ENCODE measurements at places on chromosomes 7 and 10.

GRCh38 chr7:128831178-128831993 is 1.2 kb downstream of the FLNC start:
- peak; percentile 48 for DNase-seq

DNA sequence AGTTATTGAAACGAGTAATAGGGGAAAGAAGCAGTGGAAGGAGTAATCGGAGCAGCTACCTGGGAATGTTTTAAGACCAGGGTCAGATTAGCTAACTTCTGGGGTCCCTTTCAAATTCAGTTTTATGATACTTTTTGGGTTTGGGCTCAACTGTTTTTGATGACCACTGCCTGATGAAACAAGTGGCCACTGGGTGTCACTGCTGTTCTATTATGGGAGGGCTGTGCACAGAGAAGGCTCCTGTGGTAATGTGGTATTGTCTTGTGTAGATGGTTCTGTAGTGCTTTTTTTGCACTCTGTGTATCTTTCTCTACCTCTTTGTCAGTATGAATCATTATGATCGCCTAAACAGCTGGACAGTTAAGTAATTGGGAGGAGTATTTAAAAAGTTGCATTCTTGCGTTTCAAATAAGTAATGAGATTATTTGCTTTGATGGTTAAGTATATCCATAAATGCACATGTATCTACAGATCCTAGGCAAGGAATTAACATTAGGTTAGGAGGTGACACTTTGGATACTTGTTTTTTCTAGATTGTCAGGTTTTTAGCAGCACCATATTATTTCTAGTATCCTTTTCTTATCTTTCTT is 128.4 kb downstream of the ABCA13 start:
- peak; percentile 42 for DNase-seq

DNA sequence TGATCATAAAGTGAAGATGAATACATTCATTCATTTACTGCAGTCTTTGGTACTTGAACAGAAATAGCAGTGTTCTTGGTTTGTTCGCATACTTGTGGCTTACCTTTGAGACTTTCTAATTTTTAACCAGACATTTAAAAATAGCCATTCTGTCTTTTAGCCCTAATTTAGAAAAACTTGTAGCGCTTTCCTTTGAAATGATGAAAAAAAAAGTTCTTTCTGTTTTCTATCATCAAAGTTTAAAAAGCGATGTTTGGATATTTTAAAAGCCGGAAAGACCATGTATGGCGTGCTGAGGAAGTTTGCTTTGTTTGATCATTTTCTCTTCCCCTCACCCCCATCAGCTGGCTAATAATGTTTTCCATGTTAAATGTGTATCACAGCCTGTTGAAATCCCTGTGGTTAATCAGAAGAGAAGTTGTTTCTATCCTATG is 116.3 kb downstream of the CUX1 start:
- DNase-seq, result no peak

DNA sequence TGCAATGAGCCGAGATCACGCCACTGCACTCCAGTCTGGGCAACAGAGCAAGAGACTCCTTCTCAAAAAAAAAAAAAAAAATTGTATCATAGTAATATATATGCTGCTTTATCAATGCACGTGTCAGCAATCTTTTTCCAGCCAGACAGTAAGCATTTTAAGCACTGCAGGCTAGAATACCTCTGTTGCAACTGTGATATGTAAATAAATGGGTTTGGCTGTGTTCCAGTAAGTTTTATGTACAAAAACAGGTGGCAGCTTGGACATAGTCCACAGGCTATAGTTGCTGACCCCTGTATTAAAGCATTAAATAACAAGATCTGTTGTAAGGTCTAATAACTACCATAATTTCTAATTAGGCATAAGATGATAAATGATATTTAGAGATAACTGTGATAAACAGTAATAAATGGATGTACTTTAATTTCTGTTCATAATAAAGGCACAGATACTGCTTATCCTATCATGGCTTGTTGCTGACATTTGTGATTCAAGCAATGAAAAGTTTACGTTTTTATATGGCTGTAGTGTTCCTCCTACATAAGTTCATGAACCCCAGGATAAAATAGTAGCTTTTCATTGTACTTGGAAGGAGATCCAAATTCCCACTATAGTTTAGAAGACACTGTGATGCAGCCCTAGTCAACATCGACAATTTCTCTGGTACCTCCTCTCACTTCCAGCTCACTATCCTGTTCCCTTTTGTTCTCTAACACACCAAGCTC is 161.4 kb downstream of the ELMO1 start:
- no peak for DNase-seq

DNA sequence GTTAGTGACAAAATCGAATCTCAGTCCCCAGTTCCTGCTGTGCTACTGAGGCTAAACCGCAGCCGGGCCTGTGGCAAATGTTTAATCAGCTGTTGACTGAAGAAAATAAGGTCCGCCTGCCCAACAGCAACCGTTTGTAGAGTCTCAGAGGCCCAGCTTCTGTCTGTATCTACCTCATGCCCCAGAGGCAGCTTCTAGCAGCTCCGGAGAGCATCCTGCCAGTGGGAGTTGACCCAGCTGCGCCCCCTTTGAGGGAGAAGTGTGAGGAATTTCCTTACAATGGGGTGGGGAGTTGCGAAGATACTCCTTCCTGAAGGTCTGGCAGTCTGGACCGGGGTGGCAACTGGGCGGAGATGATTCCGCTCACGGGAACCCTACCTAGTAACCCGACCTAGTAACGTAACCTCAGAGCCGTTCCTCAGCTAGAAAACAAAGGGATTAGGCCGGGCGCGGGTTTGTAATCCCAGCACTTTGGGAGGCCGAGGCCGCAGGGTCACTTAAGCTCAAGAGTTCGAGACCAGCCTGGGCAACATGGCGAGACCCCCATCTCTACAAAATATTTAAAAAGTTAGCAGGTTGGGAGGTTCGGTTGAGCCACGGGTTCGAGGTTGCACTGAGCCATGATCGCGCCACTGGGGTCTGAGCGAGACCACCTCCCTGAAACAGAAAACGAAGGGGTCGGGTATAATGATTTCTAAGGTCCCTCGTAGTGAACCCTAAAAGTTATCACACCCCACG is 846 bp upstream of the ZNF775 start:
- DNase-seq, result peak; percentile 62

- no peak for DNase-seq
Observed at GRCh38 chr7:73995330-73995729, 32.6 kb upstream of the ELN start.

DNA sequence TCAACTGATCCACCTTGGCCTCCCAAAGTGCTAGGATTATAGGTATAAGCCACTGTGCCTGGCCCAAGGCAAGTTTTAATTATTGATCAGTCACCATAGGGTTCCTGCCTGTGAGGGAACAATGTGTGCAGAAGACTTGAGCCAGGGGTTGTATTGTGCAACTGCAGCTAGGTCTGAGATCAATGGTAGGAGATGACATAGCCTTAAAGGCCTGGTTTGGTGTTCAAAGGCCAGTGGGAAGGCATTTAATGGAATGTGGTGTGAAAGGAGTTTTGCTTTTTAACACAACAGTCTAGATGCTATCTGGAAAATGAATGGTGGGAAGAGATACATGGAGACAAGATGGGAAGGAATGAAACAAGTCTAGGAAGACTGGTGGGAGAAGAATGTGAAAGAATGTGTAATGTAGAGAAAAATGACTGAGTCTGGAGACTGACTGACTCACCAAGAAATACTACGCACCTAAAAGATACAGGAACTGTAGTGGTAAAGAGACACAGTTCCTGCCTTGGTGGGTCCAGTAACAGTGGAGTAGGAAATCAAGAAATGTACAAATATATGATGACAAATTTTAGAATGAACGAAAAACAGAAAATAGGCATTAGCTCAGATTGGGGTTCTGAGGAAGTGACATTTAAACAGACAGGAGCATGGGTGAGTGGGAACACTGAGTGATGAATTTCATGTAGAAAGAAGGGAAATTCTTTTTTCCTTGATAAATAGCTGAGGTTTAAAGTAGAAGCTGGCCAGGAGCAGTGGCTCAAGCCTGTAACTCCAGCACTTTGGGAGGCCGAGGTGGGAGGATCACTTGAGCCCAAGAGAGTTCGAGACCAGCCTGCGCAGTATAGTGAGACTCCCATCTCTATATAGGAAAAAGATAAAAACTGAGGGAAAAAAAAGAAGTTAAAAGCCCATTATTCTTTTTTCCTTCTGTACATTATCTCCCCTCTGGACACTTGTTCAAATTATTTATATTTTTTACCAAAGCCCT is 9.4 kb downstream of the HNRNPF start:
- DNase-seq, result no peak

DNA sequence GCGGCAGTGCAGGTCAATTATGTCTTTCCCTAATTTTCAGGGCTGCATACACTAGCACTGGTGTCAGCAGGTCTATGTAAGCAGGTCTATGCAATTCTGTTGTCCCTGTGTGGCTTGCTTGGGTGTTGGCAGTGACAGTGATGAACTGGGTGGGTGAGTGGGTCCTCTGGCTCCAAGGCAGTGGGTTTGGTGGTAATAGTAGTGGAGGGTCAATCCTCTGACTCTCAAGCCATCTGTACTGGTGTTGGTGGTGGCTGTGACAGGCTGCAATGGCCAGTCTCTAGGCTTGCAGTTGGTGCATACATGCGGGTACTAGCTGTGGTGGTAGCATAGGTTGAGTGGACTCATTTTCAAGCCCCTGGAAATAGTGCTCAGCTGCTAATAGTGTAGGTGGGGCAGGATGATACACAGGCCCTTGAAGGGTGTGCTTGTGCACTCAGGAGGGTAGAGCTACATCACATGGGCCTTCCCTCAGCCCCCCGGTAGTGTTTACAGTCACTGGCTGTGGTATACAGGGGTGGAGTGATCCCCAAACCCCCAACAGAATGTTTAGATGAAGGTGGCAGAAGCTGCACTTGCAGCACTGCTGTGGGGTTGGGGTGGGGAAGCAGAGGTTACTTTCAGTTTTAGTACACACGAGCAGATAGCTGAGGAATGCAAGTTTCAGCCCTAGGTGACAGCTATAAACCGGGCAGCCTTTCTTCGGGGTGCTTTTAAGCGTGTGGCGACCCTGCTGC is 331.3 kb downstream of the PCDH15 start:
- DNase-seq, result no peak

DNA sequence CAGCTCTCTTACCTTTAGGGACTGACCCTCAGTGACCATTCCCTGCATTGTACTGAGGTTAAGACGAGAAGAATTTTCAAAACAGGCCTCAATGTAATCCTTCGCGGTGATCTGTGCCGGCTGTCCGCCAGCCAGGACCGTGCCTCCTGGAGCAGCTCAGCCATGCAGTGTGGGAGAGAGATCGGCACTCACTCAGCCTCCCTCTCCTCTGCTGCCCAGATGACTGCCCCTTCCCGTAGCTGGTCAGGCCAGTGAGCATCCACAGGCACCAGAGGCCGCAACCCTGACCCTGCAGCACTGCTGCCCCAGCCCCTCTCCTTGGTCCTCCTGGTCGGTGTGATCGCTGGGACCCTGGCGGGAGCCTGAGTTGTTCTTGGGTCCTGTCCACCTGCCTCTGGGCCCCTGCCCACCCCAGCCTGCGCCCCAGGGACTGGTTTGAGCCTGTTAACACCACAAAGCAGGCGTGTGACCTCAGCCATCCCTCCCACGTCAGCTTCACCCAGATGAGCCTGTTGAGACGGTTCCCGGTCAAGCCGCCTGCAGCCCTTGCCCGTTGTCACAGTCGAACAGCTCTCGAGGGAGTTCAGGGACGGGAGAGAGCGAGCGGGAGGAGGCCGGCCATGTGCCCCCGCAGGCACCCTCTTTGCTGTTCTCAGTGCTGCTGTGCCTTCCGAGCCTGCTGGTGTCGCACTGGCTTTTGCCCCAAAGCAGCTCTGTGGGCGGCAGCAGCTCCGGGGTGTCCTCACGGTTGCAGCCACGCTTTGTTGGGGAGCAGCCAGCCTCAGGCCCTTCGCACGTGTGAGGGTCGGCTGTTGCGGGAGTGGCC is 37.2 kb downstream of the NKX6-2 start:
- no peak for DNase-seq

DNA sequence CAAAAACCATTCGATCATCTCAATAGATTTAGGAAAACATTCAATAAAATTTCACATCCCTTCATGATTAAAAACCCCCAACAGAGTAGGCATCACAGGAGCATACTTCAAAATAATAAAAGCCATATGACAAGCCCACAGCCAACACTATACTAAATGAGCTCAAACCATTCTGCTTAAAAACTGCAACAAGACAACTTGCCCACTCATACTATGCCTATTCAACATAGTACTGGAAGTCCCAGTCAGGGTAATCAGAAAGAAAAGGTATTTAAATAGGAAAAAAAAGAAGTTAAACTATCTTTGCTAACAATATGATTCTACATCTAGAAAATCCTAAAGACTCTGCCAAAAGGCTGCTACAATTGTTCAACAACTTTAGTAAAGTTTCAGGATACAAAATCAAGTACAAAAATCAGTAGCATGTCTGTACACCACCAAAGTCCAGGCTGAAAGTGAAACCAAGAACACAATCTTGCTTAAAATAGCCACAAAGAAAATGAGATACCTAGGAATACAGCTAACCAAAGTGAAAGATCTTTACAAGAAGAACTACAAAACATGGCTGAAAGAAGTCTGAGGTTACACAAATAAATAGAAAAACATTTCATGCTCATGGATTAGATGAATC is 882.6 kb downstream of the GRM8 start:
- DNase-seq, result no peak

DNA sequence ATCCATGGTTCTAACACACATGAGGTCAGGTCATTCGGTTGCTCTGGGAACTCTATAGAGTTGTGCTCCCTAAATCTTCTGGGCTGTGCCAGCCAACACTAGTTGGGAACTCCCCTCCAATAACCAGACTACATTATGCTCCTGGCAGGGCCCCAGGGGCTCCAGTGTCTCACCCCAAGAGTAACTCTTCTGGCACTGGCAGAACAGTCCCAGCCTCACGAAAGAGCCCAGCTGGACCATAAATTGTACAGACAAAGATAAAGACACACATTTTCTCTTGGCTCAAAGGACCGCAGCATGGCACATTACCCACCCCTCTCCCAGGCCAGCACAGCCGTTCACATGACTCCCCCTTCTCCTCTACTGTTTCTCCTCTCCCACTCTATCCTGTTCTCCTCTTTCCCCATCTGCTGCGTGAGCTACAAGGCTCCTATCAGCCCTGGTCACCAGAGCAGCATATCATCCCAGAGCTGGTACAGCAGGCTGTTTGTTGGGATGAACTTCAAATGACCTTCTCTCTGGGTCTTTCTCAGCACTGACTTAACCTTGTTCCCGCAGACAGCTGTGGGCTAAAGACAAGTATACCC is 230.6 kb downstream of the PLXNA4 start:
- DNase-seq, result no peak

DNA sequence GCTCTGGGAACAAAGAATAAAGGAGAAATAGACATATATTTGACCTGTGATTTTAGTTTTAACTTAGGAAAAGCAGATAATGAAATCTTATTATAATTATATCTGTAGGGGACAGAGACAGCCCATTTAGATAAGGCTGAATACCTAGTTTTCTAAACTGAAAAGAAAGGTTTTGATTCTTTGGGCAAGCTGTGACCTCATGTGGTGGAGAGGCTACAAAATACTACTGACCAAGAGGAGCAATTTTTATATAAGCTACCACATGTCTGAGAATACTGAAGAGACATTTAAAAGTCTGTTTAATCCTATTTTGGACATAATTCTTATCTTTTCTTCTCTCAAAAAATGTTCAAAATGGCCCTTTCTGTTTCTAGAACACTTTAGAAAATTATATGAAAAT is 271.0 kb downstream of the MTERF1 start:
- no peak for DNase-seq

GRCh38 chr7:444606-445005 is 75.0 kb downstream of the PDGFA start:
- no peak for DNase-seq

- no peak for DNase-seq
Observed at GRCh38 chr10:100734295-100735086, 10.9 kb upstream of the PAX2 start.

GRCh38 chr7:141754939-141755338 is 9.0 kb upstream of the TAS2R3 start:
- DNase-seq, result no peak
